ENCODE measurements at places on chromosomes 13 and 19.

DNA sequence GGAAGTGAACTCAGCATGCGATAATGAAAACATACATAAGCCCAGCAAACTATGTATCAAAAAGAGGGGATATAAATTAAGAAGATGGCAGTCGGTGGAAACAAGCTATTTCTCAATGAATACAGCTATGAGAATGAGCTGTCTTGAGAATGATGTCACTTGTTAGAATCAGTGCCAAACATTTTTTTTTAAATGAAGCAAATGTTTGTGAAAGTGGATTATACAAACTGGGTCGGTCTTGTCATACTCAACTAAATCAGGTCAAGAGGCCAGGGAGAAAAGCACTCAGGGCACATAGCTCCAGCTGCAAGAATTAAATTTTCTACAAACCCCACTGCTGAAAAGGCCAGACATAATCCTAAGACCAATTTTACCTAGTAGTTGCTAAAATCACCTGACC, 1048.4 kb downstream of the SLITRK1 start:
- peak; percentile 2 for DNase-seq

GRCh38 chr19:14061751-14062557, at the start of gene PALM3:
Gene PALM3 (minus strand): TSS chr19:14062076. CDS start chr19:14061980, 96 bp downstream.
- no peak for DNase-seq

DNA sequence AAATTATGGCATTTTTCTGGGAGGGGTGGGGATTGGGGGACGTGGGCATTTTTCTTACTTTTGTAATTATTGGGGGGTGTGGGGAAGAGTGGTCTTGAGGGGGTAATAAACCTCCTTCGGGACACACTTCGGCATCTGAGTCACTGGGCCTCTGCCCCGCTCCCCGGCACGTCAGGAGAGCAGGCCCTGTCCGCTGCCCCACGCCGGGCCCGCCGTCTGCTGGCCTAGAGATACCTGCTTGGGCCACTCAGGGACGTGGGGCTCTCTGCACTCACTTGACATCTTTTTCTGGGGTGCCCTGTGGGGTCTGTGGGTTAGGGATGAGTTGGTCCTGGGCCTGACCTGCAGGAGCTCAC, 3.5 kb upstream of the FTL start:
- no peak for DNase-seq

DNA sequence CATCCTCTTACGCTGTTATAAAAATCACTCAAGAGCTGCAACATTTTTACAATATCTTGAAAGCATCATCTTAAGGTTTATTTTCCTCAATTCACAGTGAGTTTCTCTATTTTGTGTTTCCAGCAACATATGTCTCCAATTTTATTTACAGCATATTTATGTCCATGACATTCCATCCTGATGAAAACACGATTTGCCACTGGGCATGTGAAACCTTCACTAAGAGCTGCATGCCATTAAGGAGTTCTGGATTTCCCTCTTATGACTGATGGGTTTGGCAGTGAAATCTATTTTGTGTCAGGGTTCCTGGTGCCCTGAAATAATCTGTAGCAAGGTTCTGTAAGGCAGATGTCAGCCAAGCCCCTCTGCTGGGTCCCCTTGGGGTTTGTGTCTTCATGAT, 527.6 kb upstream of the KLF12 start:
- no peak for DNase-seq

DNA sequence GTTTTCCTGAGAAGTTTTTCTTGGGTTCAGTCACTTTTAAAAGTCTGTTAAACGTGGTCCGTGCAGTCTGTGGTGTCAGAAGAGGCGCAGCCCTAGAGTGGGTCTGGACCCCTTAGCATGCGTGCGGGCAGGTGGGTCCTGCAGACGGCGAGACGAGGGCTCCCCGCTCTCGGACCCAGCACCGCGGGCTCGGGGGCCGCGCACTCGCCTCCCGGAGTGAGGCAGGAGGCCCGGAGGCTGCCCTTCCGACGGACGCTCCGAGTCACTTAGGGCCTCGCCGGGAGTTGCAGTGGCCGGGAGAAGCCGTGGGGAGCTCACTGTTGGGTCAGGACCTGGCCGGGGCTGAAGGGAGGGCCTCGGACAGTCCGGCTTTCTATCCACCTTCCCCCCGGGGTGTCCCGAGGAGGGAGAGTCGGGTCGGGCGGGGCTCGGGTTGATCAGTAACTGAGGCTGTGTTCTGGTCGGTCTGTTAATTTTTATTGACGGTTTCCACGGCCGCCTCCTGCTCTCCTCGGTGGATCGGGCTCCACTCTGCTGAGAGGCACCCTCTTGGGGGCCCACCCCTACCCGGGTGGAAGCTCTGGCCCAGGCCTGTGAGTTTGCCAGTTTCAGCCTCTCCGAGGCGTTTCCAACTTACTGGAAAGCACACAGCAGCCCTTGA, 1.3 kb downstream of the PTBP1 start:
- DNase-seq, result peak; percentile 49

- no peak for DNase-seq
Measured at GRCh38 chr19:15303105-15303780, 29.1 kb downstream of the BRD4 start.

DNA sequence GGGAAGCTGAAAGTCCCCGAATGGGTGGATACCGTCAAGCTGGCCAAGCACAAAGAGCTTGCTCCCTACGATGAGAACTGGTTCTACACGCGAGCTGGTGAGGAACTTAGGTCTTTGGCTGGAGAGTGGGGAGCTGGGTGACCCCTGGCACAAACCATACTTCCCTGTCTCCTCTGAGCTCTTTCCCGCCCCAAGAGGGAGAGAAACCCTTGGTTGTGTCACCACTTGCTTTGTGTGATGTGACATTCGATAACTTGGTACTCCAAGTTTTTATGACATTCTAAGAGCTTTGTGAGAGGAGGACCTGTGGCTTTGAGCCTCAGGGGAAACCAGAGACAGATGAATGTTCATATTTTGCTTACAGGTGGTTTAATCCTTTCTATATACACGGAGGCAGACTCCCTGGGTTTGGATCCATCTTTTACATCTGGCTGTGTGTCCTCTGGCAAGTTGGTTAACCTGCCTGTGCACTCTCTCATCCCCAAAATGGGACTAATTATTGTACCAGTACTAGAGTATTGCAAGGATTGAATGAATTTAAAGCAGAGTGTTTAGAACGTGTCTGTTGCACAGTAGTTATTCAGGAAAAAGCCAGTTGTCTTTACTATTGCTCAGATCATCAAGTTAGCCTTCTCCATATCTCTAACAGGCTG, 1.2 kb downstream of the RPS19 start:
- DNase-seq, result no peak

GRCh38 chr19:28603453-28603852, 609.5 kb downstream of the UQCRFS1 start:
- no peak for DNase-seq

DNA sequence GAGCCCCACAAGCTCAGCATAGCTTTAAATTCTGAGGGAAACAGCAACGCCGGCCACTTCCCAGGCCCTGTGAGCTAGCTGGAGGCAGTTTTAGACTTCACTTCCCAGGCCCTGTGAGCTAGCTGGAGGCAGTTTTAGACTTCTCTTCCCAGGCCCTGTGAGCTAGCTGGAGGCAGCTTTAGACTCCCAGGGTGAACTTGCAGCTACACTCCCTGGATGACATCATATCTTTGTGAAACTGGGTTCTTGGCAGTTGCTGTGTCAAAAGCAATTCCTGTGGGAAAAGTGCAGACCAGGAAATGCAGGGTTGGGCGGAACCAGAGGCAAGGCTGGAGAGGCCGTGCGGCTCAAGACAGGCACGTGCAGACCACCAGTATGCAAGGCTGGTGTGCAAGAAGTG, 12.7 kb downstream of the SOX1 start:
- peak; percentile 5 for DNase-seq

DNA sequence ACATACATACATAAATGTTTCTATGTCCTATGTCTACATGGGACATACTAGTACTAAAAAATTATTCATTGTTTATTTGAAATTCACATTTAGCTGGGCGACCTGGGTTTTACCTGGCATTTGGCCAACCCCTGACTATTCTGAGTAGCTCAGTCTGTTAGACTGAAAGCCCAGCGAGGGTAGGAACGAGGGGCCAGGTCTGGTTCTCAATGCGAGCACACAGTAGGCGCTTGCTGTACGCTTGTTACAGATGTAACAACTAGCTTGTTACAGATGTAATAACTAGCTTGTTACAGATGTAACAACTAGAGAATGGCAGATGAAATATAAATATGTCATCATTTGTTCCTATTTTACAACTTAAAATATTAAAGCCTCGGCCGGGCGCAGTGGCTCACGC, 920 bp upstream of the ANO8 start:
- no peak for DNase-seq

- no peak for DNase-seq
Measured at GRCh38 chr19:8239528-8240273, 30.5 kb downstream of the CERS4 start.

GRCh38 chr13:113411216-113412023, 41.9 kb downstream of the ADPRHL1 start:
- peak; percentile 96 for DNase-seq

- DNase-seq, result no peak
Measured at GRCh38 chr19:30430206-30430734, 58.1 kb downstream of the ZNF536 start.

GRCh38 chr13:47463002-47463401, 538.1 kb downstream of the SUCLA2 start:
- DNase-seq, result no peak

DNA sequence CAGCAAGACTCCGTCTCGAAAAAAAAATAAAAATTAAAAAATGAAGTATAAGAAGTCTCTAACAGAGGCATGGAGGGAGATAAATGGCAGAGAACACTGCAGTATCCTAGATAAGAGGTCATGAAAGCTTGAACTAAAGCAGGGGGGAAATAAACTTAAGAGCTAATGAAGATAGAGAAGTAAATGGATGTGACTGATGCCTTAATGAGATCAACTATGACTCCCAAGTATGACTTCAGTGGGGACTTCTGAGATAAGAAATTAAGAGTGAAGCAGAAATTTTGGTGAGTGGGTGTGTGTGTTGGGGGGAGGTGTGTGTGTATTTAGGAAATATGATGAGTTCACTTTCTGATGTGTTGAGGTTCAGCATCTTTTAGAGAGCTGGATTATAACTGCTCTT, 55.1 kb downstream of the DIAPH3 start:
- DNase-seq, result no peak

DNA sequence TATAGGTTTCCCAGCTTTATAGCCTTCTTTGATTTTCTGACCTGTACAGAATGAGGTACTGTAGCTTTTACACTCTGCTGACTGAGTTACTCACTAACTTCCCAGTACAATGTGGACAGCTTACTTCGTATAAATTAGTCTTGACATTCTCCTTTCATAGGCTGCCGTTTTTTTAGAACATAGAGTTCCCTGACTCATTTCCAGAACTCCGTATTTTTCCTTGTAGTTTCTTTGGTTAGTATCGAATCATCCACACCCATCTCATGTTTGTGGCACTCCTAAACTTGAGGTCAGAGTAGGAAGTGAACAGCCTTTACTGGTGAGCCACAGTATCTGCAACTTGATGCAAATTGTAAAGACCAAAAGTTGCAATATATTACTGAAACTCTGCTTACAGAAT, 303.9 kb downstream of the SLITRK5 start:
- no peak for DNase-seq

DNA sequence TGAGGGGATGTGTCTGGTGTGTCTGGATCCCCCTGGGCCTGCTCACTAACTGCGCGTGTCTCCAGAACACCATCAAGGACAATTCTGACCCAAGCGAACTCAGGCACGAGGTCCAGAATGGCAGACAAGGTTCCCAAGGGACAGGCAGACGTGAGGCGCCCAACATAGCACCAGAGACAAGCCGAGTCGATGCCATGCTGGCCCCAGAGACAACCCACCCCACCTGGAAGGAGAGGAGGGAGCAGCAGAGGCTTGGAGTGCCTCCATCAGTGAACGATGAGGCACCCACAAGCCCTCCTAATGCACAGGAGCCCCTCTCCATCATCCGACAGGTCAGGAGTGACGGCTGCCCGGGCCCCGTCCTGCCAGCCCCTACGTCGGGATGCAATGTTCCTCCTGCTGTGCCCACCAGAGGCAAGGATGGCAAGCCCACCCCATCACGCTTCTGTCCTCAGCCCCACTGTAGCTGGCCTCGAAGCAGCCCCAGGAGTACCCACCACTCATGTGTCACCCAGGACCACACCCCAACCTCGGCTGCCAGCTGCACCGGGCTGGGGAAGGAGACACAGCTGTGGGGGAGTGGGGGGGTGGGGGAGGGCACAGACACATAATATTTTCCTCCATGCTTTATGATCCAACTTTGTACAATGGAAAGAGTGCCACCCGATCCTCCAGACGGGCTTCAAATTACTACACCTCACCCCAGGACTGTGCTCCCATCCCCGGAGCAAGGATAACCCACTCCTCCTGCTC, 11.8 kb downstream of the AP3D1 start:
- no peak for DNase-seq

GRCh38 chr13:103663996-103664395, 597.8 kb upstream of the SLC10A2 start:
- no peak for DNase-seq

DNA sequence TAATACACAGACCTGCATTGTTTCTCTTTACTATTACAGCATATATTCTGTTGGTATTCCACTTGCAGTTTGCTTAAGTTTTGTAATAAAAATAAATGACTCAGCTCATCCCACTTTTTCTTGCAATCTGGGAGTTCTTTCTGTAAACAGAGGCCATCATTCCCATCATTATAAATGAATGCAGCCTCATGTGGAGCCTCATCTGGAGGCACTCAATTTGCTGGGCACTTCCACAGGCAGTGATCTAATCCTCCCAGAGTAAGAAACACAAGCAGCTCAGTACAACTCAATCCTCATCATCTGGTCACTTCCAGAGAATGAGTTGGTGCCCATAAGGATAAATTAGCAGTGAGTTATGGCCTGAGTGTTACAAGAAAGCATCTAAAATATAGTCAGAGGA, 2801.9 kb downstream of the PCDH9 start:
- peak; percentile 5 for DNase-seq

GRCh38 chr19:1647501-1648458, 4.6 kb downstream of the TCF3 start:
- no peak for DNase-seq

DNA sequence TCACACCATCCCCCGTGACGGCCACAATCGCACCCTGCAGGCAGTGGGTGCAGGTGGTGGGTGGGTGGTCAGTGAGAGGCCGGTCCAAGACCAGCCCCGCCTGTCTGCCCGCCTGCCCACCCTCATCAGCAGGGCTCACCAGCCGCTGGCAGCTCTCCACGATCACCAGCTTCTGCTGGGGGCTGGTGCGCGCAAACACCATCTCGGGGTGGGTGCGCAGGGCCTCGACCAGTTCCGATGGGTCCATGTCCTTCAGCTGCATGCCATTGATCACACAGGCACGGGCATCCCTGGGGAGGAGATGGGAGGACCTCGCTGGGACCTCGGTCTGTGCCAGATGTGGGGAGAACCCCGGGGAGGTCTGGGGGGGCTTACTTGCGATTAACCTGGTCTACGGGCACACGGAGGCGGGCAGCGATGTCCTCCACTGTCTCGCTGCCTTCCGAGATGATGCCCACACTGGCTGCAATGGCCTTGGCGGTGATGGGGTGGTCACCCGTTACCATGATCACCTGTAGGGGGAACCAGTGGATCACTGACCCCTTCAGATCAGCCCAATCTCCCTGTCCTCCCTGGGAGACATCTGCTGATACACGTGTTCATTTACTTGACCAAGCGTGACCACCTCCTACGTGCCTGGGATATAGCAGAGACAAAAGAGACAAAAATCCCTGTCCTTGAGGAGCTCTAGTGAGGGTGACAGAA, 8.0 kb downstream of the ATP4A start:
- peak; percentile 26 for DNase-seq
